Right renal cortex interstitium (tissue), 3 donors: ENCODE measurements at places on chromosomes 5 and 9. TPM values are rescaled to one million over a fixed set of nuclear protein-coding genes. Genes with fewer than 3 reads are reported as not detected.

DNA sequence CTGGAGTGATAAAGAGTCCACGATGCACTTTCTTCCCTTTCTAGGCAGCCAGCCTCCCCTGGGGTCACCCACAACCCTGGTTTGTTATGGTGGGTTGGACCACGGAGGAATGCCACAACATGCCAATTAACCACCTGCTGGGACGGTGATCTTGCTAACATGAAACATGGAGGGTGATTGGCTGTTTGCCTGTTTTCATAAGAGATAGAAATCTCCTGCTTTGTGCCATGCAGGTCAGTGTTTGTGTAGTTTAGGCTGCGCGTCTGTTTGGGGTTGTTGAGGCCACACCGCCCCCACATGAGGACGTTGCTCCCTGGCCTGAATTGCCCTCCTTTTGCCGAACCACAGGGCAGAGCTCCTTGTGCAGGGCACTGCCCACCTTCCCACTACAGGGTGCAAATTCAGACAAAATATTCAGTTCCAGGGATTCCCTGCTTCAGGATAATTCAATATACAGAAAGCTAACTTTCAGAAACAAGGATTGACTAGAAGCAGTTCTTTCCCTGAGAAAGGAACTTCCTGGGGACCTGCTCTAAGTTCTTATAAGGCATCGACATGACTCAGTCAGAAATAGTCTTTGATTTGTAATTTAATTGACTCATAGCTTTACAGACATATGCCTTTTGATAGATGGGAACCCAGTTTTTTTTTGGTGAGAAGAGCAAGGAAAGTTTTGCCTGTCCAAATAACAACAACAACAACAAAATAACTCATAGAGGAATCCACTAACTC is 427.6 kb downstream of the GADD45G start:
- DNase-seq = no peak

PPP3R2 gene
- polyA plus RNA-seq = 0.10 TPM

NIPAL4 gene
- polyA plus RNA-seq = 0.69 TPM

- no peak for DNase-seq
Measured at GRCh38 chr5:122941737-122942136, 94.8 kb downstream of the PPIC start.

BNIP1 gene
- polyA plus RNA-seq = 16.8 TPM
